Fibroblast of the aortic adventitia (primary cell): ENCODE measurements at places on chromosomes 16 and 17. TPM values are rescaled to one million over a fixed set of nuclear protein-coding genes. Genes with fewer than 3 reads are reported as not detected.

CENPT gene
- total RNA-seq, result 28.9 and 39.9 TPM in 2 replicates

ABCA8 gene
- 93.5 and 231 TPM in 2 replicates for total RNA-seq

CETP gene
- not detected in 2 replicates for total RNA-seq

TLCD3B gene
- total RNA-seq, result 0.18 TPM in 1 of 2 replicates, not detected in the other

SLC35G6 gene
- not detected in 2 replicates for total RNA-seq

CYB561 gene
- 16.4 and 29.5 TPM in 2 replicates for total RNA-seq

STH gene
- total RNA-seq, result not detected in 2 replicates

SCNN1B gene
- total RNA-seq, result not detected in 2 replicates

KCNH4 gene
- total RNA-seq, result 0.09 TPM in 1 of 2 replicates, not detected in the other

PRSS53 gene
- total RNA-seq, result 1.6 and 2.8 TPM in 2 replicates

TMED6 gene
- total RNA-seq, result 0.36 TPM in 1 of 2 replicates, not detected in the other

NHERF2 gene
- 11.5 and 26.3 TPM in 2 replicates for total RNA-seq
